Stimulated activated CD4-positive, alpha-beta T cell treated with anti-CD3 and anti-CD28 coated beads, Interleukin-15, amount 100 ng/mL, for 48 hours (primary cell): ENCODE measurements at places on chromosomes 16 and 17.

GRCh38 chr16:49395021-49395420 lies 21.4 kb downstream of the C16orf78 start:
- DNase-seq, result no peak

GRCh38 chr17:31061678-31062077 lies 33.1 kb upstream of the NF1 start:
- no peak for DNase-seq

- DNase-seq, result no peak
These were observed 332.1 kb downstream of the C16orf95 start for GRCh38 chr16:86984991-86985647.

GRCh38 chr16:49116873-49117272 lies 164.8 kb downstream of the CBLN1 start:
- DNase-seq, result no peak

- DNase-seq, result peak; percentile 92
These were observed at the start of gene ZNF287 for GRCh38 chr17:16568541-16569357. ZNF287 (minus strand) TSS chr17:16569204; CDS start chr17:16567731, 1,473 bp downstream.
